ELF-1 (cell line): ENCODE measurements at places on chromosomes 5 and 9.
A peak's percentile ranks its signal among the peaks of the same experiment; 100 is the strongest.

GRCh38 chr9:19663570-19663969 is 125.3 kb downstream of the SLC24A2 start:
- DNase-seq: no peak

DNA sequence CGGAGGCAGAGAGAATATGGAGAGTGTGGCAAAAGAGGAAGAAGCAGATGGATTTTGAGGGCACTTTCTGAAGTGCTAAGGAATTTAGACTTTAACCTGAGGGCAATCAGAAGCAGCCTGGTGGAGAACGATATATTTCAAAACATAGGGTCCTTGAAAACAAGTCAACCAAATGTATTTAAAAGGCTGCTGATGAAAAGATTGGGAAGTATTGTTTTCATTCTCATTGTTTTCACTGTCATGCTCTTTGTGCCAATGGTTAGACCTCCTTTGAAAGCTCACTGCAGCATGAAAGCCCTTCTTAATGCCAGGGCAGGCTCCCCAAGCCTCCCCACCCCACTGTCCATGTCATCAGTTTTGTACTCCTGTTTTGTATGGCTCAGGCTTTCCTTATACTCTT is 2.5 kb upstream of the GPX3 start:
- no peak for DNase-seq

DNA sequence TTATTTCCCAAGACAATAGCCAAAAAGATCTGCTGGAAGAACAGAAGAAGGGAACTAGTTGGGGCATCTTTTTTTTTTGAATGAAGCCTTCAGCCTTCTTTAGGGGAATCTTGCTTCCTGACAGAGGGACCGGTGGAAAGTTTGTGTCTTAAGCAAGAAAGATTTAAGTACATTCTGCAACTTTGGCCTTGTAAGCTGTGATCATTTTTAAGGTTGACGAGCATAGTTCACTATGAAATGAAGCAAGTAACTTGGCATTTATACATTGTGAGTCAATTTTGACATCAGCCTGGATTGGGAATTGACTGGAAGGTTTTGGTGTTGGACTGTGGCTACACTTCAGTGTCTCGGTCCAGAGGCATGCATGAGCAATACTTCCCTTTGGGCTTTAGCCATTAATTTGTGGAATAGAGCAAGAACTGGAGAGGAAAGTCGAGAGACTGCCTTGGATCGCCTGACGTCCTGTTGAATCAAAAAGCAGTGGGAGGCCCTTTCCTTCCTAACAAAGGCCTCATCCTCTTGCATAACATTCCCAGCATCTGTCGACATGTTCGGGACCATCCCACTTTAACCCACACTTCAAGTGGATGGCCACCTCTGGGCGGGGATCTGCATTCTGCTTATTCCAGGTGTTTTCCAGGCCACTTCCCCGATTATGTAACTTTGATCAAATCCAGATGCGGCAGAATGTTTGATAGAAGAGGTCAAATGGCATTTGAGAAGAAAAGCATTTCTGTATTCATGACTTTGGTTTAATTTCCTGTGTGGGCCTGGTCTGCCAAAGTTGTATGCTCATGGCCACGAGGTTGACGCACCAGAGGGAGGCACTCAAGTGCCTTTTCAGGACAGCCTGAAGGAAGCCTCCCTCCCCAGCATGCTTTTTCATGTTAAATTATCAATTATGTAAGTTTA is 12.5 kb downstream of the ABL1 start:
- peak; percentile 55 for DNase-seq

DNA sequence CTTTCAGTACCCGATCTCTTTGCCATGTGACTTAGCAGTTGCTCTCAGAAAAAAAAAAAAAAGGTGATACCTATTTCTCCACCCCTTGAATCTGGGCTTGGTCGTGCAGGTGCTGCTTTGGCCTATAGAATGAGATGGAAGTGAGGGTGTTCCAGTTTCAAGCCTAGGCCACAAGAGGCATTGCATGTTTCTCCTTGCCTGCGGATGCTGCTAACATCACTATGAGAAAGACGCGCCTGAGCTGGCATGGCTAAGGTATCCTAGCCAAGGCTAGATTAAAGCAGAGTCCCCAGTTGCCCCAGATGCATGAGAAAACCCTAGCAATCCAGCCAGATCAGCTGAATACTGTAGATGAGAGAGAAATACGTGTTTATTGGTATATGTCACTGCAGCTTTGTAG is 14.7 kb upstream of the CSF1R start:
- DNase-seq: no peak

DNA sequence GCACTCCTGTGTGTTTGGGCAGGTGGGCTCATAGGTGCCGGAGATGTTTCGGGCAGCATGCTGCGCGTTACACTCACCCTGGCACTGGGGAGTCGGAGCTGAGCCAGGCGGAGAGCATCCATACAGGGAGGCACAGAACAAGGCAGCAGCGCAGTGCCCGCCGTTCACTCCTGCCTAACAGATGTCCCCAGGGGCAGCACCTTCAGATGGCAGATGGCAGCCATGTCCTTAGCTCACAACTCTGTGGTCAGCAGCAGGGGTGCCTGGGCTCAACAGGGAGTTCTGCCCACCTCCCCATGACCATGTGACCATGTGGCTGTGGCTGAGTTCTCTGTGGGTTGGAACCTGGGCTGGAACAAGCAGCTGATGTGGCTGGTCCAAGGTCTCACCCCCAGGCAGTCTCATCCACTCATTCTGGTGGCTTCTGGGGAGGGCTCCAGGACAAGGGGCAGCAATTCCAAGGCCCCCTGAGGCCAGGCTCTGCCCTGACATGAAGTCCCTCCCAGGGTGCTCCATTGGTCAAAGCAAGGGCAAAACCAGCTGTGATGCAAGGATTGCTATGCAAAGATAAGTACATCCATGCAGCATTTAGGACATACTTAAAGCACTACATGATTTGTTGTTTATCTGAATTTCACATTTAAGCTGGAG is 64.2 kb downstream of the MRPL36 start:
- DNase-seq: no peak

DNA sequence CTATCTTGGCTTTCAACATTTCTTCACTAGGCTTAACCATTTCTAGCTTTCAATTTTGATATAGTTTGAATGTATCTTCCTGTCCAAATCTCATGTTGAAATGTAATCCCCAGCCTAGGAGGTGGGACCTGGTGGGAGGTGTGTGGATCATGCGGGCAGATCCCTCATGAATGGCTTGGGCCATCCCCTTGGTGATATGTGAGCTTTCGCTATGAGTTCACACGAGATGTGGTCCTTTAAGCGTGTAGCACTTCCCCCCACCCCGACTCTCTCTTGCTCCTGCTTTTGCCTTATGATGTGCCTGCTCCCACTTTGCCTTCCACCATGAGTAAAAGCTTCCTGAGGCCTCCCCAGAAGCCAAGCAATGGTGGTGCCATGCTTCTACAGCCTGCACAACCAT is 40.6 kb downstream of the PHAX start:
- DNase-seq: no peak

- peak; percentile 34 for DNase-seq
Observed at GRCh38 chr5:148978370-148979082, 84.3 kb downstream of the SH3TC2 start.

DNA sequence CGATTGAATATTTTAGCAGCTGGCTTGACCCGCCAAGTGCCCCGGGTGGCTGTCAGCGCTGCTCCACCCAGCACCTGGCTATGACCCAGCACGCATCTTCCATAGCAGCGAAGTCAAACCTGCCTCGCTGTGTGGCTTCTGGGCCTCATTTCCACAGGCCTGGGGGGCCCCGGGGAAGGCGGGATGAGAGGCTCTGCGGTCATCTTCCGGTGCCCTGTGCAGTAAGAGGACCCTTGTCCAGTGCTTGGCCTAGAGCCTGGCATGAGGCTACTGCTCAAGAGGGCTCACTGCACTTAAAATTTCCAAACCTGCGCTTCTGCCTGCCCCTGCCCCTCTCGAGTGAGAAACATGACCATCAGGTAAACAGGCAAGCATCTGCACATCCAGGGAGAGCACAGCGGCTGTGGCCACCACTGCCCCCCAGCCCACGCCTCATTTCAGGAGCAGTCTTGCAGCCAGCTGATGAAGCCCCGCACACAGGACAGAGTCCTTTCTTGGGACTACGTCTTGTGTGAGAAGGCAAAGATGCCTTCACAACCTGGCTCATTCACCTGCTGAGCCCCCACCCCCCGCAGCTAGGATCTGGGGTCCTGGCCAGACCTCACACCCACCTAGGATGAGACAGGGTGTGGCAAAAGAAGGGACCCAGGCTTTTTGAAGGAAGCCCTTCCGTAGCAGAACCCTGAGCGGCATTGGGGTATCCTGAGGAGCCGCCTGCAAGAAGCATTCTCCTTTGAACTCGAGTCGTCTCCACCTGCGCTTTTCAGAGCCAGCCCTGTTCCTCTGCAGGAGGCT is 69.5 kb upstream of the UNC5A start:
- no peak for DNase-seq

- no peak for DNase-seq
Observed at GRCh38 chr9:35948451-35948850, 9.5 kb downstream of the OR2S2 start.

DNA sequence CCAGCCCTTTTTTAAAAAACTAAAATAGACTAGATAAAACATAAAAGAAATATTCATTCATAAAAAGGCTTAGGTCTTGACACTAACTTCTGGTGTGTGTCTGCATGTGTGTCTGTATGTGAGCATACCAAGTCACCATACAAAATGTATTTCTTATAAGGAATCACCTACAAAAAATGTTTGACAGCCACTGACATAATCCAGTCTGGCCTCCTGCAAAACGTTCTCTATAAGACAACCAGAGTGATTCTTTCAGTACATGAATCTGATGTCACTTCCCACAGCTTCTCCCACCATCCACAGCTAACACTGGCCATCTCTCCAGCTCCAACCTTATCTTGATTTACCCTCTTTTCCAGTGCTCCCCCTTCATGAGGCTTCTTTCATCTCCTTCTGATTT is 192.3 kb downstream of the TLE1 start:
- no peak for DNase-seq

- DNase-seq: peak; percentile 48
Observed at GRCh38 chr9:2859776-2860379, 16.0 kb upstream of the PUM3 start.

DNA sequence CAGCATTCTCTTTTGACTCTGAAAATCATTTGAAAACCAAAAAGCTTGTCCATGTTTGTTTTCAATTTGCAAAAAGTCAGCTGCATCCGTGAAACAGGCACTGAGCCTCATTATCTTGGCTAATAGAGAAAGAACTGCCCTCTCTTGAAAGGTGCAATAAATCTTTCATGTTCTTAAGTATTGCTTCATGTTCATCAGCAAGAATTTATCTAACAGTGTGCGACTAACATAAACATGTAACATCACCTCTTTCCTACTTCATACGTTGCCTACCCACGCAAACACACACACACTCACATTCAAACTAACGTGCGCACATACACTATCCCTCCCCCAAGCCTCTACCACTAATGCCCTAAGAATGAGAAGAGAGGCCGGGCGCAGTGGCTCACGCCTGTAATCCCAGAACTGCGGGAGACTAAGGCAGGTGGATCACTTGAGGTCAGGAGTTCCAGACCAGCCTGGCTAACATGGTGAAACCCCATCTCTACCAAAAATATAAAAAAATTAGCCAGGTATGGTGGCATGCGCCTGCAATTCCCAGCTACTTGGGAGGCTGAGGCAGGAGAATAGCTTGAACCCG is 629.7 kb upstream of the ZNF608 start:
- no peak for DNase-seq

DNA sequence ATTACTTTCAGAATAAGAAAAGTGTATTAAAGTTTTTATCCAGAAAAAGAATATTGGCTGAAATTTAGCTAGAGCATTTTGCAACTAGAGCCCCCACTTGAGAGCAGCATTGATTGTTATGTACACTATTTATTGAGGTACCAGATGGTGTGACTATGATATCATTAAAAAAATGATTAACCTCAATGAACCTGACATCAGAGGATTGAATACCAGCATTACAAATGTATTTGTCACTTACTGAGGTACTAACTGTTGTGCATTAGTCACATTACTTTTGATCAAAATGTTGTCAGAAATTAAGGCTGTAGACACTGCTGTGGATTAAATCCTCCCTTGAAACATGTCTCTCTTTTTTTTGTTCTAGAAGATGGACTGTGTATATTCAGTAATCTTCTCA is 127.8 kb upstream of the DHFR start:
- no peak for DNase-seq

DNA sequence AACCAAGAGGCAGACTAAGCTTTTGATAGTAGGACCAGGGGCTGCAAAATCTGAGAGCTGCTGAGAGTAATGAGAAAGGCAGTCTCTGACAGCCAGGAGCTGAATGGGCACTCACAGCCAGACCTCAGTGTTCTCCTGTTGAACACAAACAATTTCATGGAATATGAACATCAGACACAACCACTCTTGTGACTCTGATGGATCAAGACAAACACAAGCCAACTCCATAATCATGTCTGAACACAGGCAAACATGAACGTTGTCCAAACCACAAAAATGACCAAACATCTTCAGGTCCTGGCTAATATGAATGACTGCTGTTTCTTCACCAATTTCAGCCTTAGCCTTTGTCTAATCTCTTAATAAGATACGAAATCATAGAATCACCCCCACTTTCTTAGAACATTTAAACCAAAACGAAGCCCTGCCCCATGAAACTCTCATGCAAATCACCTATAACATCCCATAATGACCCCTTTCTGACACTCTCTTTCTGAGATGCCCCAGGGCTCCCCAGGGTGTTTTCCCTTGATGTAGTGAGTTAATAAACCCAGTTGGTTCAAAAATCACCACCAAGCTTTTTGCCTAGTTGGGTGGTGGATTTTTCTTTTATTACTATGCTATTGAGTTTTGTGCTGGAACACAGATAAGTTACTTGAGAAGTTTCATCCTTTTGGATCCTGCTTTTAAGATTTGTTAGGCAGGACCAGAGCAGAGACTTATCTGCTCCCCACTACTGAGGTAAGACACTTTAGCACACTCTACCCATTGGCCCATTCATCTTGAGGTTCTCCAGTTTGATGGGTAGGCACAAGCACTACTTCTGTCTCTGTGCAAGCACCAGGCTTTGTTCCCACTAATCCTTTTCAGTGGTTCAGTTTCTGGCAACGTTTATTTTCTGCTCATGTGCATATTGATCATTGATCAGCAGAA is 5.9 kb upstream of the ERAP2 start:
- peak; percentile 10 for DNase-seq

GRCh38 chr9:69809304-69809863 is 11.2 kb upstream of the CFAP95 start:
- peak; percentile 42 for DNase-seq

- DNase-seq: no peak
Observed at GRCh38 chr5:97094579-97095317, 47.7 kb downstream of the LIX1 start.

GRCh38 chr9:38312406-38312805 is 80.1 kb upstream of the ALDH1B1 start:
- DNase-seq: no peak

- no peak for DNase-seq
Observed at GRCh38 chr9:114687034-114687433, 5.0 kb upstream of the TEX48 start.

- no peak for DNase-seq
Observed at GRCh38 chr9:108809269-108809668, 46.5 kb downstream of the ACTL7B start.

GRCh38 chr5:55333017-55333416 is 25.2 kb downstream of the MTREX start:
- no peak for DNase-seq

- DNase-seq: no peak
Observed at GRCh38 chr9:129326061-129327005, 148.3 kb upstream of the IER5L start.

GRCh38 chr5:113178073-113178779 is 201.6 kb downstream of the DCP2 start:
- DNase-seq: no peak
